ENCODE measurements at places on chromosomes 2 and 18. TPM values are rescaled to one million over a fixed set of nuclear protein-coding genes. Genes with fewer than 3 reads are reported as not detected.

Gene TMEFF2
- total RNA-seq: 1.1 TPM

DNA sequence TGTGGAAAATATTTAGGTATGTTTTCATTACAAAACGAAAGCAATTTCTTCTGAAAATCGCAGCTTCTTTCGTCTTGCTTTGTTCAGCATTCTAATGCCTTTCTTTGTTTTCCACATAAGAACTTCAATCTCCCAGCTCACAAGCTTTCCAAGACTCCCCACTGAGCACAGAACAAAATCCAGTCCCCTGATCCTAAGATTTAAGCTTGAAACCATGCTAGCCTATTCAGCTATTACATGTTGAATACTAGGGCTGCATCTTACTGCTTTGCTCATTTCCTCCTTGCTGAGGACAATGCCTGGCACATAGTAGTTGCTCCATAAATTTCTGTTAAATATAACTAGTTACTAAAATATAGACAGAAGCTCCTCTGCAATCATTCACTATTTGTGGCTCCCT lies 160.6 kb downstream of the GALNT3 start:
- DNase-seq: no peak

DNA sequence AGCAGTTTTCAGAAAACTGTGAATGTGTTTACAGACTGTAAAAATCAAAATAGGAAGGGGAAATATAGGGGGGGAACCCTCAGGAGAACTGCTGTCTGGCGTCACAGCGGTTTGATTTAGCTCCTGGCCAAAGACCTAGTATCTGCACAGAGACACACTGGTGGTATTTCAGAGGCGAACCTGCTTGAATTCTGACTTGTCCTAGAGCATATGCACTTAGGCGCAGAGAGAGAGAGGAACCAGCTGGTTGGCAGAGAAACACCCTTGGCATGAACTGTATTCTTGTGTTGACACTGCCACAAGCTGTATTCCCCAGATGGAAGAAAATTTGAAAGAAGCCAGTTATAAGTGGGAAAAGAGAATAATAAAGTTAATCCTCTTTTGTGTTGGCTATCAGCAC lies 506.5 kb upstream of the NRP2 start:
- DNase-seq: no peak

Gene SERPINB11
- total RNA-seq: not detected

Gene MBOAT2
- total RNA-seq: 40.3 TPM

Gene MFSD6
- 26.2 TPM for total RNA-seq
